ENCODE measurements at places on chromosomes 6 and 20. TPM values are rescaled to one million over a fixed set of nuclear protein-coding genes. Genes with fewer than 3 reads are reported as not detected.

Gene PKIB
- 86.4 TPM for total RNA-seq

Gene HSPA1L
- total RNA-seq, result 1.5 TPM

Gene BTNL2
- not detected for total RNA-seq

Gene NKX2-4
- not detected for total RNA-seq

Gene CCN6
- total RNA-seq, result not detected

Gene FLRT3
- total RNA-seq, result 35.2 TPM

Data from neural crest cell (in vitro differentiated cells).